ENCODE measurements at places on chromosomes 4 and X. TPM values are rescaled to one million over a fixed set of nuclear protein-coding genes. Genes with fewer than 3 reads are reported as not detected.

GRCh38 chrX:19863857-19864223 lies 23.6 kb downstream of the SH3KBP1 start:
- no peak for DNase-seq

SPIN2A gene
- 0.34 TPM for polyA plus RNA-seq

GRCh38 chr4:183478123-183478522 lies 26.7 kb upstream of the ING2 start:
- DNase-seq: no peak

DNA sequence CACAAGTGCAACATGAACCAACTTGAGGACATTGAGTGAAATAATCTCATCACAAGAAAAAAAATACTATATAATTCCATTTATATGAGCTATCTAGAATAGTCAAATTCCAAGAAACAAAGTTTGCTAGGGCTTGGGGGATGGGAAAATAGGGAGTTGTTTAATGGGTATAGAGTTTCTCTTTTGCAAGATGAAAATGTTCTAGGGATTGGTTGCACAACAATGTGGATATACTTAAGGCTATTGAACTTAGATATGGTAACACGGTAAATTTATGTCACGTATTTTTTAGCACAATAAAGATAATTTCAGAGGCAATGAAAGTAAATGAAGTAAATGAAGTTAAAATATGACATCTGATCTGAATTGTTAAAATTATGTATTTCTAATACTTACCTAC lies 7.9 kb downstream of the MFSD8 start:
- DNase-seq: no peak

DNA sequence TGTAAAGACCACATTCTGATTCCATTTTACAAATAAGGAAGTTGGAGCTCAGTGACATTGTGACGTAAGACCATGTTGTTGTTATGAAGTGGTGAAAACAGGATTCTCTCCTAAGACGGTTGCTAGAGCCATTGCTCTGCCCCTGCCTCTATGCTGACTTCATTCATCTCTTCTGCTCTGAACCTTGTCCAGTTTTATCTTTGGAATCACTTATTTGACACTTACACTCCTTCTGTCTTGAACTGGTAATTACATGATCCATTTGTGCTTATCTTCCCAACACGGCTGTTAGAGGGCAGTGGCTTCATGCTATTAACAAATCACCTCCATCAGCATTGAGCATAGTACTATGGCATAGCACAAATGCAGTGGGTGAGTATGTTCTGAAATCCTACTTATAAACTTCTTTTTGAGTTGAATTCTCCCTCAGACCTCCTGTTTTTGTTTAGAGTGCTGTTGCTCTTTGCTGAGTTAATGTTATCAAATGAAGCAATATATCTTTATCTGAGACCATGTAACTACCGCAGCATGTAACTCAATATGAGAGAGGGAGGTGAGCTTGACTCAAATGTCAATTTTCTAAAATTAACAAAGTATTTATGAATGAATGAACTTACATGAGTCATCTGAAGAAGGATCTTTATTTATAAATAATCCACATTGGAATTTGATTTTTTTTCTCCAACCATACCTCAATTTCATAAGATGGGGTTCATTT lies 177.8 kb downstream of the RASL11B start:
- no peak for DNase-seq

GRCh38 chr4:73721435-73721834 lies 18.9 kb upstream of the CXCL8 start:
- no peak for DNase-seq

RTL9 gene
- polyA plus RNA-seq: 0.06 TPM

GRCh38 chr4:72953571-72953970 lies 115.9 kb downstream of the COX18 start:
- no peak for DNase-seq
